Myometrial cell (primary cell): ENCODE measurements at places on chromosomes 5 and 9. TPM values are rescaled to one million over a fixed set of nuclear protein-coding genes. Genes with fewer than 3 reads are reported as not detected.

RETREG1 gene
- not detected in 2 replicates for total RNA-seq

VLDLR gene
- 3.5 and 4.6 TPM in 2 replicates for total RNA-seq

WDR38 gene
- total RNA-seq, result not detected in 2 replicates

IL13 gene
- not detected in 2 replicates for total RNA-seq

TRIM14 gene
- 14.4 and 17.7 TPM in 2 replicates for total RNA-seq

CAPSL gene
- total RNA-seq, result not detected in 2 replicates

NME5 gene
- total RNA-seq, result 0.86 and 2.5 TPM in 2 replicates

ARL14EPL gene
- total RNA-seq, result 0.29 TPM in 1 of 2 replicates, not detected in the other
